ENCODE measurements at places on chromosomes 3 and 15.

- H3K36me3 ChIP-seq, result no peaks in the 10 kb centered on the region
- peak overlapping the region; percentile 84 for H3K27ac ChIP-seq
- peaks cover 35% of the 10 kb centered on the region for H3K4me1 ChIP-seq
- H3K4me3 ChIP-seq, result peak overlapping the region; percentile 88
- H3K27me3 ChIP-seq, result no peaks in the 10 kb centered on the region
These were observed 1.3 kb downstream of the DENND4A start for GRCh38 chr15:65790694-65791334.

DNA sequence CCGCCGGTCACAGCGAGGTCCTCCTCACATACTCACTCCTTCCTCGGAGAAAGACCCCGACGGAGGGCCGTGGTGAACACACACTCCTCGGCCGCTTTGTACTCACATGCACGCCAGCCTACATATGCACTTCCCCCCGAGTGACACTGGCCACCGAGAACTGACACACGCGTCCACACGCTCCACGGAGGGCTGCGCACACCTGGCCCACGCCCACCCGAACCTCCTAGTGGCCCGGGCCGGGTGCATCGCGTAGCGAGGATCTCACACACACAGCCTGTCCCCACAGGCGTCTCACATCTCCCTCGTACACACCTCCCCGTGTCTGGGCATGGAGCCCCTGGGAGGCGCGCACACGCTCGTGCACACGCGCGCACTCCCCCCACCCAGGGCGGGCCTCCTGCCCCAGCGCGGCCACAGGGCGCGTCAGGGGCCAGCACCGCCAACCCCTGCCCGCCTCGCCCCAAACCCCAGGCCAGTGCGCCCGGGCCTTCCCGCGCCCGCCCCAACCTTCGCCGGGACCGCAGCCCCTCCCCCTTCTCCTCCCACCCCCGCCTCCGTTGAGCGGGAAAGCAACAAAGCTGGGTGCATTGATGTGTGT, 411 bp upstream of the C3orf70 start:
- H3K27ac ChIP-seq, result peak overlapping the region; percentile 84
- no peak for DNase-seq
- peaks cover 6% of the 10 kb centered on the region for H3K27me3 ChIP-seq
- peak overlapping the region; percentile 88 for H3K4me3 ChIP-seq

GRCh38 chr3:147614210-147614609, 205.0 kb downstream of the ZIC1 start:
- no peaks in the 10 kb centered on the region for H3K27me3 ChIP-seq
- no peaks in the 10 kb centered on the region for H3K4me1 ChIP-seq
- no peak overlapping the region for H3K4me3 ChIP-seq
- H3K36me3 ChIP-seq, result no peaks in the 10 kb centered on the region
- H3K27ac ChIP-seq, result no peak overlapping the region
- DNase-seq, result no peak

DNA sequence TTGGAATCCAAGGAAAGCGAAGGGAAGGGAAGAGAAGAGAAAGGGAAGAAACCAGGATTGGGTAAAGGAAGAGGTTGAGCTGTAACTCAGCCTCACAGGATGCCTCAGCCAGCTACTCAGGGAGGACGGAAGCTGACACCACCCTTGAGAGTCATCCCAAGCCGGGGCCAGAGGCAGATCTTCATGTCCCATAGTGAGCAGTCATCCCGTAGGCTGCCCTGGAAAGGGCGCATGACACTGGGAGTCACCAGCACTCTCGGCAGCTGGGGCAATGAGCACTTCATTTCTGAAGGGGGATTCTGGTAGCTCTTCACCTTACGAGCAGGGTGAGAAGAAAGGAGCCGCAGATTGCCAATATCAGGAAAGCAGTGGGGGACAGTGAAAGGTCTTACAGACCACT, 60.1 kb upstream of the PCSK6 start:
- H3K4me3 ChIP-seq, result no peak overlapping the region
- no peak for DNase-seq
- H3K4me1 ChIP-seq, result no peaks in the 10 kb centered on the region
- H3K27me3 ChIP-seq, result no peaks in the 10 kb centered on the region

DNA sequence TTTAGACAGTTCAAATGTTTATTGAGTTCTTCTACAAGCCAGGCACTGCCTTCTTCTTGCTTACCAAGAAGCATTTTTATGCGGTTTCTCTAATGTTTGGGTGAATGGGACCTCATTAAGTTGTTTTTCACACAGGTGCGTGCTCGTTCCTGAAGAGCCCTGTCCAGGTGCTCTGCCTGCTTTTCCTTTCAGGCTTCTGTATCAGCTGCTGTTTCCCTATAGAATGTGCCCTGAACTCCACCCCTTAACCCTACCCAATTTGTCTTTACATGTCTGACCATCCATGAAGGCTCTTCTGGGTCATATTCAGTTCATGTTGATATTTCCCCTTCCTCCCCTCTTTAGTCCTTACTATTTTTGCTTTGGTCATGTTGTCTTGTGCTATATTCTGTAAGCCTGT, 22.4 kb upstream of the GOLGA6L10 start:
- no peaks in the 10 kb centered on the region for H3K4me1 ChIP-seq
- H3K36me3 ChIP-seq, result no peaks in the 10 kb centered on the region
- no peaks in the 10 kb centered on the region for H3K27me3 ChIP-seq
- no peak for DNase-seq
- H3K27ac ChIP-seq, result no peak overlapping the region

DNA sequence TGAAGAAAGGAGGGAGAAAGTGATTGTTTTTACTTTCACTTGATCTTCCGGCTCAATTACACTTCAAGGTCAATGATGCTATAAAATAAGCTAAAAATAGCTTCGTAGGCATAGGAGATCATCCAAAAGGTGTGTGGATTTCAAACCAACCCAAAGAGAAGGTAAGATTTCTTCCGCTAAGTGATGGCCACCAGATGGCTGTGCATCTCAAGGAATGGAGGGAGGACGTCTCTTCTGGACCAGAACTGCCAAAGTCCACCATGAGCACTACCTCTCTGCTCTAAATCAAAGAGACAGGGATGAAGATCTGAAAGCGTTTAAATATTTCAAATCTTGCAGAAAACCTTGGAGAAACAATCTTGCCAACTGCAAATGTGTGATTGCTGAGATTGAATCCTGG, 199.1 kb upstream of the ZPLD1 start:
- H3K27ac ChIP-seq, result no peak overlapping the region
- DNase-seq, result no peak
- H3K4me1 ChIP-seq, result no peaks in the 10 kb centered on the region
- no peak overlapping the region for H3K4me3 ChIP-seq
- no peaks in the 10 kb centered on the region for H3K27me3 ChIP-seq

DNA sequence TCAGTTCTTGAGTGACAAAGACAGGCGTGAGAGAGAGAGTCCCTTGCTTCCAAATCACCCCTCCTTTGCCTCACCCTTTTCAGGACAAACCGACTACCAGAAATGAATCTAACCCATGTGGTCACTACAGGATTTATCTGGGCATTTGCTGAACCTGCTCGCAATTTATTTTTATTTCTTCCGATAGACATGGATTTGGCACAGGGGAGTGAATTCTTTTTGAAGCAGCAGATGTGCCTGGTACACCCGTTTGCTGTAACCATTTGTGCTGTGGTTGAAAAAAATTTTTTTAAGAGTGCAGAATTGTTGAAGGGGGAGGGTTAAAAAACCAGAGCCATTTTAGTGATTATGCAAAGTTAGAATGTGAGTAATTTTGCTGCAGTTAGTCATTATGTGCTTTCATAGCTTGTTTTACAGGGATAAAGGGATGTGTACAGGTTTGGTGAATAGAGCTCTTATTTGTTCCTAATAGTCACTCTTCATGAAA, 442.0 kb downstream of the LPP start:
- no peaks in the 10 kb centered on the region for H3K27me3 ChIP-seq
- H3K4me3 ChIP-seq, result no peak overlapping the region
- DNase-seq, result no peak
- H3K4me1 ChIP-seq, result peaks cover 86% of the 10 kb centered on the region

GRCh38 chr15:84937144-84937543, 44.5 kb upstream of the PDE8A start:
- no peaks in the 10 kb centered on the region for H3K36me3 ChIP-seq
- no peaks in the 10 kb centered on the region for H3K4me1 ChIP-seq
- H3K27me3 ChIP-seq, result no peaks in the 10 kb centered on the region

GRCh38 chr3:4831580-4831950, 147.7 kb upstream of the BHLHE40 start:
- H3K4me3 ChIP-seq, result no peak overlapping the region
- H3K27ac ChIP-seq, result peak overlapping the region; percentile 75
- H3K36me3 ChIP-seq, result no peaks in the 10 kb centered on the region
- H3K27me3 ChIP-seq, result no peaks in the 10 kb centered on the region

GRCh38 chr15:87739866-87740265, 516.7 kb downstream of the NTRK3 start:
- no peak for DNase-seq
- H3K27me3 ChIP-seq, result no peaks in the 10 kb centered on the region
- H3K27ac ChIP-seq, result no peak overlapping the region
- no peak overlapping the region for H3K4me3 ChIP-seq
- H3K36me3 ChIP-seq, result no peaks in the 10 kb centered on the region

DNA sequence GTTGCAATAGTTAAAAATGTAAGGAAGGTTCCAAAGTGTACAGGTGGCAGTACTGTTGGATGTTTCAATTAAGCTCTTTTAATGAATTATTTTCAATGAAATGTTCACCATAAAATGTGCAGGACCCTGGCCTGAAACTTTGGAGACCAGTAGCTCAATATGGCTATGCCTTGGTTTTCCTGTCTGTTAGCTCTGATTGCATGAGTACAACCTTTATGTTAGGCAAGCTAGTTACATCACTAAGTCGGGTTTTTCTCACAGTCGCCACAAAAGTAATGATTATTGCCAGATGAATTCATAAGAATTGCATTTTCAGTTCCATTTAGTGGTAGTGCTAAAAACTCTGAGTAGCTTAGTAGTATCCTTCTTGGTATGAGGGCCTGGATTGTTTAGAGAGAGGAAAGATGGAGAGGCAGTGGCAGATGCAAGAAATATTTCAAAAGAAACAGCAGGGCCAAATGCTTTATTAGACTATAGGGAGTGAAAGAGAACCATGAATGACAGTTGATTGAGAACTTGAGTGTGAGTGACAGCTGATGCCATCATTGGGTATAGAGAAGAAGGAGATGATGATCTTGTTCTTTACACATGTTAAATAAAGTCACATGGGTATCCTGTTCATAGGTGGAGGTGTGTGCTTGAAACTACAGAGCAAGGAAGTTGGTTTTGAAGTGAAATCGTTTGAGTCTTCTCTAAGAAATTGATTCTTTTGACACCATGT, 109.5 kb downstream of the AKAP13 start:
- H3K27me3 ChIP-seq, result no peaks in the 10 kb centered on the region
- no peak overlapping the region for H3K27ac ChIP-seq

DNA sequence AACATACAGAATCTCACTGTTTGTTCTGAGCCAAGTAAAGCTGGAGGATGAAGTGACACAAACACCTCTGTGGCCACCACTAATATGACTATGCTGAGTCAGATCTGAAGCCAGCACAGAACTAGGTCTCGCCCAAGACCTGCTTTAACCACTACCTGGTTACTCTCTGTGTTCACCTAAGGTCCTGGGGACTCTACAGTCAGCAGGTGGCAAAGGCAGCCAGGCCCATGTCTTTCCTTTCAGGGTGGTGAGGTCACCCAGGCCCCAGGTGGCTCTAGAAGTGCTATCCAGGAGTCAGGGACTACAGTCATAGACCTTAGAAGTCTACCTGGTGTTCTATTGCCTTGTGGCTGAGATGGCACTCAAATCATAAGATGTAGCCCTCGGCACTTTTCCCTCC, 287.9 kb upstream of the ARRDC4 start:
- H3K4me1 ChIP-seq, result no peaks in the 10 kb centered on the region
- H3K36me3 ChIP-seq, result no peaks in the 10 kb centered on the region
- no peaks in the 10 kb centered on the region for H3K27me3 ChIP-seq
- DNase-seq, result no peak
- no peak overlapping the region for H3K27ac ChIP-seq

GRCh38 chr3:15631426-15632211, 30.1 kb downstream of the BTD start:
- peaks cover 28% of the 10 kb centered on the region for H3K4me1 ChIP-seq
- H3K4me3 ChIP-seq, result no peak overlapping the region
- H3K27me3 ChIP-seq, result no peaks in the 10 kb centered on the region
- H3K27ac ChIP-seq, result no peak overlapping the region
- H3K36me3 ChIP-seq, result no peaks in the 10 kb centered on the region

DNA sequence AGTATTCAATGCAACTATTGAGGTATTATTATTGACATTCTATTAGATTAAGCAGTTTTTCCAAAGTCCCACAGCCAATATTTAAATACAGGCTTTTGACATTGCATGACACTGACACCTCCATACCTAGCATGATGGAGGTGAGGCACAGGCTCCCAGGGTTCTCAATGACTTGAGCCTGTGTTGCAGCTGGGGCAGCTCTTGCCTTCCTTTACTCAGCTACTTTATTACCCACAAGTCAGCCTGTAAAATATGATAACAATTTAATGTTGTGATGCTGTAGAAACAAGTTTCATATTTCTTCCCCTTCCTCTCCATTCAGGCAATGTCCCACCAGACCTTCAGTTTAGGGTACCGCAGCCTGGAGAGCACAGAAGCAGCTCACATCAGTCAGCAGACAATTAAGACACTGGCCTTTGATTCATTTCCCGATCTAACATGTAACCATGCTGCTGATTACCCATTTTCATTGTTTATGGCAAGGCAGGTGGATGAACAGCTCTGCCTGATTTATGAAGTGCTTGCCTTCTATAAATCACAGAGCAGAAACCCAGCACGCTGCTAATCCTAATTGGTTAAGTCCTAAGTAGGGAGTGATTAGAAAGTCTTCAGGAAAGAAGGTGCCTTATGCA, 826.1 kb downstream of the AGBL1 start:
- no peak overlapping the region for H3K27ac ChIP-seq
- H3K4me1 ChIP-seq, result no peaks in the 10 kb centered on the region
- H3K4me3 ChIP-seq, result no peak overlapping the region
- H3K36me3 ChIP-seq, result no peaks in the 10 kb centered on the region

- no peak overlapping the region for H3K27ac ChIP-seq
- H3K36me3 ChIP-seq, result no peaks in the 10 kb centered on the region
These were observed 154.1 kb downstream of the LSAMP start for GRCh38 chr3:116291141-116291540.

DNA sequence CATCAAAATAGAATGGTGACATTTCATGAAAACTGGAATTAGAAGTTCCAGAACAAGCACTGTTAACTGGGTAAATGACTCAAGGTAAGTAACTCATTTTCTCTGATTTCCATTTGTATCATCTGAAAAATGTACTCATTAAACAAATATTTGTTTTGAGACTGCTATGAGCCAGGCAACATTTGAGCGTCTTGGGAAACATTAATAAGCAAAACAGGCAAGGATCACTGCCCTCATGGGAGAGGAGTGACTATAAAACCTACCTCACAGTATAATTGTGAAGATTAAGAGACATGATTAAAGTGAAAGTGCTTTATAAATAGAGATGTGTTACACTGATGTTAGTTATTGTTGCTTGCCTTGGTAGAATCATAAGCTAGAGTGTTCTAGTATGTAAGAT, 711.8 kb upstream of the UBE2E2 start:
- H3K27ac ChIP-seq, result no peak overlapping the region
- H3K4me1 ChIP-seq, result no peaks in the 10 kb centered on the region
- H3K36me3 ChIP-seq, result no peaks in the 10 kb centered on the region
- H3K4me3 ChIP-seq, result no peak overlapping the region
